ENCODE measurements at places on chromosomes 3 and 15. TPM values are rescaled to one million over a fixed set of nuclear protein-coding genes. Genes with fewer than 3 reads are reported as not detected.

DNA sequence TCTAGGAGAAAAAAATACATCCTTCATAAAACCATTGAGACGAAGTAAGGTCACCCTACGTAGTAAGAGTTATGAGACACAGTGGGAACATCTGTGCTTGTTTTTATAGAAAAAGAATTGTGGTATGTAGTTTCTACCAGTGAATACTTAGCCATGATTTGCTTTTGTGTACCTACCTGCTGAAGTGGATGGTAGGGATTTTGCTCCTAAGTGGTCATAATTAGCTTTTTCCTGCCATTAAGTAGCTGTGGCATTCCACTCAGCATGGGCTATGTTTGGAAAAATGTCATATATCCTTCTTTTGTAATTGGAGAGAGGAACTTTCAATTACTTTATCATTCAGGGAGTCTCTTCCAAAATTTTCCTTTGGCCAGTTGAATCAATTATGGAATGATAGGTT lies 63.7 kb downstream of the CHD2 start:
- no peak for DNase-seq

- DNase-seq, result no peak
Measured at GRCh38 chr15:99440029-99440428, 125.8 kb upstream of the MEF2A start.

The FETUB gene
- not detected for total RNA-seq

The TMEM40 gene
- total RNA-seq, result 0.10 TPM

- peak; percentile 17 for DNase-seq
Measured at GRCh38 chr15:88419830-88420229, 47.4 kb downstream of the MRPL46 start.

DNA sequence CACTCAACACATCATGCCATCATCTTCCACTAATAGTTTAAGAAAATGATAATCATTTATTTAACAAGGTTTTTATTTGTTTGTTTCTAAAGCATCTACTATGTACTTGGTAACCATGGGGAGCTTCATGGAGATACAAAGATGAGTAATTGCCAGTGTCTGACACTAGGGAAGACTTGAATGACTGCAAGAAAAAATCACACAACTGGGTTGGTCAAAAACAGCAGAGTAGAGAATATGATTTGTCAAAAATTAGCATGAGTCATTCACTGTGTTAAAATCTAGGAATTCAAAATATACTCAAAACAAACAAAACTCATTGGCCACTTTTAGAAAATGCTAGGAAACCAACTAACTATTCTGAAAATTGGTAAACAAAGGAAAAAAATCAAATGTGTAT lies 6.3 kb downstream of the BNC1 start:
- DNase-seq, result no peak

- DNase-seq, result no peak
Measured at GRCh38 chr3:153693207-153693606, 428.0 kb upstream of the ARHGEF26 start.

DNA sequence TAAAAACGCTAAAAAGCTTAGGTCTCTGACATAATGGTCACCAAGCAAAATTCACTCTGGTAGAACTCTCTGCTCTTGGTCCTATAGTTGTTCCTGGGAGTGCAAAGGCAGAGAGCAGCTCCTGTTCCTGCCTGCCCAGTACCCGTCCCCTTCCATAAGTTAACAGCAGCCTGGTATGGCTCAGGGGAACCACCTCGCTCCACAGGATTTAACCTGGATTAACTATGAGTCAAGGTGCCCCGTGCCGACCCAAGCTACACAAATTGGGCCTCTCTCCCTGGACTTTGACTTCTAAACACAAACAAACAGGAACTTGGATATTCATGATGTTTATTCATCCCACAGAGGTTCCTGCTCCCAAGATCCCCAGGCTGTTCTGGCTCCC lies 32.1 kb downstream of the SCAP start:
- DNase-seq, result no peak

GRCh38 chr15:61890106-61890505 lies 170.1 kb downstream of the VPS13C start:
- DNase-seq, result no peak

DNA sequence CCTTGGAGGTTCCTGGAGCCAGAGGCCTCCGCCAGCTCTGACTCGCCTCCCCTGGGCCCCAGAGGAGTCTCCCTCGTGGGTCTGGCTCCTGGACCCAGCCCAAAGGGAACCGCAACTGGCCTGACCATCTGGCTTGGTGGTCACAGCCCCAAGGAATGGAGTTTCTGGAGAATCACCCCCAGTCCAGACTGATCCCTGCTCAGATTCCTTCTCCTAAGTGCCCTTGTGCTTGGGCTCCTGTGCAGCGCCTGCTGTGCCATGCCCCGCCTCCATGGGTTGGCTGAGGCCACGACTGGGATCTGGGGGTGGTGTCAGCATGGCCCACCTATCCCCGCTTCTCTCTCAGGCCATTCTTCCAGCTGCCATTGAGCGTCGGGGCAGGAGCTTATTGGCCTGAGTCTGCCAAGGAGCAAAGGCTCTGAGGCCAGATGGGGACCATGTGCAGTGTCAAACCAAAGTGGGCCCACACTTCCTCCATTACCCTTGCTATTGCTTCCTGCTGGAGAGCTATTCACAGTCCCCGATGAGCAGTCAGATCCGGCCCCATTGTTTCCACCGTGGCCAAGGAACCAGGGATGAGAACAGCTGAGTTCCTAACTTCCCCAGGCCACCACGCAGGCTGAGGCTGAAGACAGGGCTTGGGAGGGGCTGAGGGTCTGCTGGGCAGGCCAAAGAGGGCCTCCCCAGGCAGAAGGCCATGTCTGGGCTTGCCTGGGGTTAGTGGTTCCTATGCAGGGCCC lies 19.0 kb downstream of the CSPG4 start:
- peak; percentile 42 for DNase-seq

The GOLGA8A gene
- total RNA-seq, result 2.1 TPM

The DPPA2 gene
- not detected for total RNA-seq

- DNase-seq, result peak; percentile 81
Measured at GRCh38 chr3:188948281-188948996, 223.3 kb upstream of the TPRG1 start.

The DGKG gene
- total RNA-seq, result 26.1 TPM

DNA sequence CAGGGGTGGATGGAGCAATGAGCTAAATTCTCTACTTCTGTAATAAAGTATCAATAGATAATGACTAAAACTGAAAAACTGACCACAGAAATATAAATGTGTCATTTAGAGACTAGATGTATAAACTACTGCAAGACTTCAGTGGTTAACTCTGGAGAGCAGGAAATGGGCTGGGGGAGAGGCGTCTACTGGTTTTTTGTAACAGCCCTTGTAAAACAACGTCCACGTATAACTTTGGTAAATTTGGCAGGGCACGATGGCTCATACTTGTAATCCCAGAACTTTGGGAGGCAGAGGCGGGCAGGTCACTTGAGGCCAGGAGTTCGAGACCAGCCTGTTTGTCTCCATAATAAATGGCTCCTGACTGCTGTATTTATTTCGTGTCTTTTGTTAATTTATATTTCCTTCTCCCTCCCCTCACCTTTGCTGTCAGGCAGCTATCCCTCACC lies 12.5 kb downstream of the RAB27A start:
- DNase-seq, result peak; percentile 77

- no peak for DNase-seq
Measured at GRCh38 chr15:92130906-92131305, 262.8 kb upstream of the ST8SIA2 start.

- no peak for DNase-seq
Measured at GRCh38 chr3:95887114-95887513, 927.3 kb upstream of the EPHA6 start.

The SLC12A1 gene
- not detected for total RNA-seq

DNA sequence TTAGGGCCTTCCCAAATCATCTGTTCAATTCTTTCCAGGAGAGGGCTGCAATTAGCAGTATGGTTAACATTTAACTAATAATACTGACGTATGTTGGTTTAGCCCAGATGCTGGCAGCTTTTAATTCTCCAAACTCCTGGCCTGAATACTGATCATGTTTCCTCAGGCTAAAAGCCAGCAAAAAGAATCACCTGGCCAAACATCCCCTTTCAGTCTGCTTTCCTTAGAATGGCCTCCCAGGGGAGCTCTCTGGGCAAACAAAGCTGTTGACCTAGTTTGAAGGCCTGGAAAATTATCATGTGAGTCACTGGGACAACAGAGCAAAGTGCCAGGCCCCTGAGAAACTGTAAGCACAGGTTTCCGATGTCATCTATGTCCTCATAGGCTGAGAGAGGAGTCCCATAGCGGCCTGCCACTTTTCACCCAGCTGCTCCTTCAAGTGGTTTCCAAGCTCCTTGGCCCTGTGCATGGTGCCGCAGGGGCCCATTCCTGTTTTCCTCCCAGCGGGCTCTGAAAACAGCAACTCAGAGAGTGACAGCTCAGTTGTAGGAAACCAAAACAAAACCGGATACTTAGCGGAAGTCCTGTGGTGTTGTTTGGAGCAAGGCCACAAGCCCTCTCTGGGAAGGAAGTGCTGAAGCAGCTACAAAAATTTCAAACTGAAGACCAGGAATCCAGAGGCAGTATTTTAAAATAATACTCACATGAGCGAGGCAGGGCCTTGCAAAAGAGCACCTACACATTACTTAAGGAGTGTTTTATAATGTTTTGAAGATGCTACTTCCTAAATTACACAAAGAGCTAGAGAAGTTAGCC lies 36.5 kb upstream of the RAB11A start:
- DNase-seq, result peak; percentile 98

DNA sequence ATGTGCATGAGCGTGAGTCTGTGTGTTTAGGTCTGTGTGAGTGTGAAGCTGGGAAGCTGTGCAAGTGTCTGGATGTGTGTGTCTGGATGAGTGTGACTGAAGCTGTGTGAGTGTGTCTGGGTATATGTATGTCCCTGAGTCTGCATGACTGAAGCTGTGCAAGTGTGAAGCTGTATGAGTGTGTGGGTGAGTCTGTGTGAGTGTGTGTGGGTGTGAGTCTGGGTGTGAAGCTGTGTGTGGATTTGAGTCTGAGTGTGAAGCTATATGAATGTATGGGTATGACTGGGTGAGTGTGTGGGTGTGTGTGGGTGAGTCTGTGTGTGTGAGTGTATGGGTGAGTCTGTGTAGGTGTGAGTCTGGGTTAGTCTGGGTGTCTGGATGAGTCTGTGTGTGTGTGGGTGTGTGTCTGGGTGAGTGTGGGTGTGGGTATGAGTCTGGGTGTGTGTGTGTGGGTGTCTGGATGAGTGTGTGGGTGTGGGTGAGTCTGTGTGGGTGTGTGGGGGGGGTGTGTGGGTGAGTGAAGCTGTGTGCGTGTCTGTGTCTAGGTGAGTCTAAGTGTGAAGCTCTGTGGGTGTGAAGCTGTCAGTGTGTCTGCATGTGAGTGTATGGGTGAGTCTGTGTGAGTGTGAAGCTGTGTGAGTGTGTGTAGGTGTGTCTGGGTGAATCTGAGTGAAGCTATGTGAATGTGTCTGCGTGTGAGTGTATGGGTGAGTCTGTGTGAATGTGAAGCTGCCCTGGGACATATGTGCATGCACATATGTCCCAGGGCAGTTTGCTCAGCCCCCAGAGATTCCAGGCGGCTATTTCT lies 20.3 kb downstream of the MINAR1 start:
- no peak for DNase-seq
